ENCODE measurements at places on chromosomes 13 and 19. TPM values are rescaled to one million over a fixed set of nuclear protein-coding genes. Genes with fewer than 3 reads are reported as not detected.

GRCh38 chr13:105796081-105796480 lies 739.4 kb downstream of the EFNB2 start:
- no peak overlapping the region for H3K4me3 ChIP-seq
- H3K4me1 ChIP-seq, result no peaks in the 10 kb centered on the region
- no peak overlapping the region for H3K27ac ChIP-seq
- no peaks in the 10 kb centered on the region for H3K27me3 ChIP-seq
- no peak for DNase-seq

DNA sequence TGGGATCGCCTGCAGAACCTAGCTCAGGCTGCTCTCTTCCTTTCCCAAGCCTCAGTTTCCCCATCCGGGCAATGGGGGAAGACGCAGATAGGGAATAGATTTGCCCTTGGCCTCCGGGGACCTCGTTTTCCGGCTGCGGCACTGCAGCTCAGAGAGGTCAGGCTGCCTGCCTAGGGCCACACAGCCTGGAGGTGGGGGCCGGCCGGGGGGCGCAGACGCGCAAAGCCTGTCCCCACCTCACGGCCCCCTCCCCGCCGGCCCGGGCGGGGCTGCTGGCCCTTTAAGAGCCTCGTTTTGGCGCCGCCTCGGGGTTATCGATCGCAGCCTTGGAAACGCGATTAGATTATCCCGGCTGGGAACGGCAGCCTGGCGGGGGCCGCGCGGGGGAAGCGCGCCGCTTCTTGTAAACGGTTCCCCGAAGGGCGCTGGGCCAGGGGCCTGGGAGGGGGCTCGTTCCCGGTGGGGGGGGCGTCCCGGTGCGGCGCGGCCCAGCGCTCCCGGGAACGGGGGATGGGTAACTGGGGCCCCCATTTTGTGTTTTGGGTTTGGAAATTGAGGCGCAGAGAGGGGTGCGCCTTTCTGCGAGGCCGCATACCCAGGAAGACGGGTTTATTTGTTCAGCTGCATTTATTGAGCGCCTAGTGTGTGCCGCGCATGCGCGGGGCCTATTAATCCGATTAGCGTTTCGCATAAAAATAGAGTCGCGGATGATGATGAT lies 23.4 kb upstream of the TCF3 start:
- no peak overlapping the region for H3K4me3 ChIP-seq
- H3K27ac ChIP-seq, result no peak overlapping the region
- no peaks in the 10 kb centered on the region for H3K36me3 ChIP-seq
- peaks cover 18% of the 10 kb centered on the region for H3K4me1 ChIP-seq

GRCh38 chr13:71610876-71611275 lies 256.1 kb downstream of the DACH1 start:
- H3K36me3 ChIP-seq, result no peaks in the 10 kb centered on the region
- no peaks in the 10 kb centered on the region for H3K4me1 ChIP-seq
- no peak overlapping the region for H3K4me3 ChIP-seq
- H3K27ac ChIP-seq, result no peak overlapping the region

- H3K27ac ChIP-seq, result no peak overlapping the region
- H3K4me3 ChIP-seq, result no peak overlapping the region
- no peaks in the 10 kb centered on the region for H3K36me3 ChIP-seq
- no peaks in the 10 kb centered on the region for H3K27me3 ChIP-seq
Observed at GRCh38 chr13:26708007-26708297, 52.6 kb downstream of the GPR12 start.

- no peak for DNase-seq
- H3K27me3 ChIP-seq, result no peaks in the 10 kb centered on the region
- peak overlapping the region; percentile 57 for H3K4me3 ChIP-seq
- H3K27ac ChIP-seq, result peak overlapping the region; percentile 77
Observed at GRCh38 chr19:17235300-17235970, 9.4 kb downstream of the OCEL1 start.

GRCh38 chr13:97124915-97125809 lies 97.0 kb upstream of the MBNL2 start:
- no peaks in the 10 kb centered on the region for H3K27me3 ChIP-seq
- H3K36me3 ChIP-seq, result no peaks in the 10 kb centered on the region
- no peak overlapping the region for H3K4me3 ChIP-seq

- no peak overlapping the region for H3K27ac ChIP-seq
- H3K4me1 ChIP-seq, result no peaks in the 10 kb centered on the region
- no peak for DNase-seq
- H3K4me3 ChIP-seq, result no peak overlapping the region
- no peaks in the 10 kb centered on the region for H3K27me3 ChIP-seq
- H3K36me3 ChIP-seq, result peaks cover 89% of the 10 kb centered on the region
Observed at GRCh38 chr19:1424192-1424955, 13.8 kb upstream of the RPS15 start.

DNA sequence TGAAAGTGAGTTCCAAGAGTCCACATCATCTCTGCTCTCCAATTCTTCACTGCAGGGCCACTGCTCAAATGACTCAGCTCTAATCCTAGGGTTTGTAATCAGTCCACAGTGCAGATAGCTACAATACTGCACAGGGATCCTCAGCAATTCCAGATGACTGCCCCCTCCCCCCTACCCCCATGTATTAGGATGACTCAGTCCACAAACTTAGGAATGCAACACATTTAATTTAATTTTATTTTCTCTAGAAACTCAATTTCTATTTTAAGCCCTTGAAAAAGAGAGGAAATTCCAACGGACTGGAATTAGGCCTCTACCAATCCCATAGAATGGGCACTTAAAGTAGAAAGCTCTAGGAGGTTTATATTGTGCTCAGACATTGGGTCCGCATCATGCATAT lies 173.8 kb upstream of the SOX21 start:
- no peaks in the 10 kb centered on the region for H3K36me3 ChIP-seq
- no peak overlapping the region for H3K27ac ChIP-seq
- H3K4me3 ChIP-seq, result no peak overlapping the region
- H3K4me1 ChIP-seq, result no peaks in the 10 kb centered on the region
- no peaks in the 10 kb centered on the region for H3K27me3 ChIP-seq
- DNase-seq, result no peak

- no peaks in the 10 kb centered on the region for H3K36me3 ChIP-seq
- DNase-seq, result no peak
- no peak overlapping the region for H3K27ac ChIP-seq
- H3K4me1 ChIP-seq, result peaks cover 16% of the 10 kb centered on the region
- H3K27me3 ChIP-seq, result no peaks in the 10 kb centered on the region
Observed at GRCh38 chr19:46472592-46472991, 1.2 kb upstream of the PNMA8A start.

- DNase-seq, result no peak
- no peak overlapping the region for H3K27ac ChIP-seq
- H3K27me3 ChIP-seq, result no peaks in the 10 kb centered on the region
- H3K36me3 ChIP-seq, result no peaks in the 10 kb centered on the region
Observed at GRCh38 chr13:46403851-46404732, 17.0 kb upstream of the RUBCNL start.

GRCh38 chr19:310141-310651 lies 19.0 kb upstream of the PLPP2 start:
- peaks cover 10% of the 10 kb centered on the region for H3K4me1 ChIP-seq
- DNase-seq, result no peak
- H3K27me3 ChIP-seq, result no peaks in the 10 kb centered on the region
- H3K36me3 ChIP-seq, result peaks cover 82% of the 10 kb centered on the region
- H3K4me3 ChIP-seq, result peak overlapping the region; percentile 38

DNA sequence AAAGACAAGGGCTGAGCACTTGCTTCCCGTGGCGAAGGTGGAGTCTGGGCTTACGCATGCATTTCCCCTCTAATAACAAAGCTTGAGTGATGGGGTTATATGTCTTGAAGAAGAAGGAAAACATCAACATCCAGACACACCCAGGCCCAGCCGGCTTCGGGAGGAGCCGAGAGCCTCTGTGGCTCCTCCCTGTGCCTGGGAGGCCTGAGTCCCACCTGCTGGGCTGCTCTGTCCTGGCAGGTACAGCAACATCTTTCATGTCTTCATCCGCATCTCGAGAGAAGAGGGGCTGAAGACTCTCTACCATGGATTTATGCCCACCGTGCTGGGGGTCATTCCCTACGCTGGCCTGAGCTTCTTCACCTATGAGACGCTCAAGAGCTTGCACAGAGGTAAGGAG lies 30.6 kb downstream of the TMEM161A start:
- H3K4me1 ChIP-seq, result peaks cover 32% of the 10 kb centered on the region
- peaks cover 21% of the 10 kb centered on the region for H3K36me3 ChIP-seq
- no peak overlapping the region for H3K4me3 ChIP-seq
- peaks cover 13% of the 10 kb centered on the region for H3K27me3 ChIP-seq

Gene PRR36
- 0.52 TPM for total RNA-seq

Gene NFIX
- 77.8 TPM for total RNA-seq

Gene LRP3
- total RNA-seq, result 50.7 TPM

Gene CDK8
- total RNA-seq, result 24.0 TPM

Gene ENOX1
- total RNA-seq, result 9.3 TPM

Gene GAS6
- 241 TPM for total RNA-seq

Gene FCGBP
- total RNA-seq, result 3.8 TPM

Gene ARHGEF1
- 71.8 TPM for total RNA-seq

Data from esophagus muscularis mucosa (tissue), 4 donors.